Nephron progenitor cell (in vitro differentiated cells): ENCODE measurements at places on chromosomes 13 and 19.

DNA sequence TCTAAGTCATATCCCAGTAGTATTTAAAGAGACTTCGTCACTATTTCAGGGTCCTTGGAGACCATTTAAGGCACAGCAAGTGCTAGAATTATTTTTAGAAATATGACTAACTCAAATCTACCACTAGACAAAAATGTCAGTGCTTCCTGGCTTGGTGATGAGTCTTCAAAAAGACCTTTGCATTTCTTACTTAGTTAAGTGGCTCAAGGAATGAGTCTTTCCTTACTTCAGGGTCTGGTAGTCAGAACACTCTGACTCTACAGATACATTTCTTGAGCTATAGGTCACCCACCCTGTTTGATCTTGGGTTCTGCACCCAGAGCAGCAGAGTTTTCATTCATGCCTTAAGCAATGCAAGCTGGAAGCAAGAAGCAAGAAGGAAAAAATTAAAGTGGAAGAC is 191.0 kb upstream of the HTR2A start:
- DNase-seq: no peak
- H3K36me3 ChIP-seq: no peaks in the 10 kb centered on the region
- H3K4me1 ChIP-seq: no peaks in the 10 kb centered on the region
- H3K27ac ChIP-seq: no peak overlapping the region
- no peak overlapping the region for H3K4me3 ChIP-seq
- H3K27me3 ChIP-seq: no peaks in the 10 kb centered on the region

DNA sequence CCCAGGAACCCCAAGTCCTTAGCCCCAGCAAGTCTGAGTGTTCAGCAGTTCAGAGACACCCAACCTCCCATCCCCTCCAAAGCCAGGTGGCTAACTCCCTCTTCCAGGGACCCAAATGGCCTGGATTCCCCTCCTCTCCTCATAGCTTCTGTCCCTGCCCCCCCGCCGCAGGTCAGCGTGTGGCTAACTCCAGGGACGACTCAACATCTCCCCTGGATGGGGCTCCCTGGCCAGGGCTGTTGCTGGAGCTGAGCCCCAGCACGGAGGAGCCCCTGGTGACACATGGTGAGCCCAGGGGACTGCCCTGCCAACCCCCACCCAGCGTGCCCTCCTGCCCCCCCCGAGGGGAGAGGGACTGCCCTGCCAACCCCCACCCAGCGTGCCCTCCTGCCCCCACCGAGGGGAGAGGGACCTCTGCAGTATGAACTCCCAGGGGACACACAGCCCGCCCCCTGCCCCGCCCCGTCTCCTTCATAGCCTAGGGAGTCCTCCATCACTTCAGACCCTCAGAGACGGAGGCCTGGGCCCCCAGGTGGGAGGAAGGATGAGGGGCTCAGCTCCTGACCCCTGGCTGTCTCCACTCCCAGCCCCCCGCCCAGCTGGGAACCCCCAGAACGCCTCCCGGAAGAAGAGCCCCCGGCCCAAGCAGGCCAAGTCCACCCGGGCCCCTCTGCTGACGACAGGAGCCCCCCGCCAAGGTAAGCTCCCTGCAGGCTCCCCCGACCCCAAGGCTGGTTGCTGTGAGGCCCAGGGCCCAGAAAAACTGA is 1.7 kb downstream of the SSC5D start:
- DNase-seq: no peak
- no peaks in the 10 kb centered on the region for H3K36me3 ChIP-seq
- H3K27me3 ChIP-seq: peaks cover 7% of the 10 kb centered on the region

DNA sequence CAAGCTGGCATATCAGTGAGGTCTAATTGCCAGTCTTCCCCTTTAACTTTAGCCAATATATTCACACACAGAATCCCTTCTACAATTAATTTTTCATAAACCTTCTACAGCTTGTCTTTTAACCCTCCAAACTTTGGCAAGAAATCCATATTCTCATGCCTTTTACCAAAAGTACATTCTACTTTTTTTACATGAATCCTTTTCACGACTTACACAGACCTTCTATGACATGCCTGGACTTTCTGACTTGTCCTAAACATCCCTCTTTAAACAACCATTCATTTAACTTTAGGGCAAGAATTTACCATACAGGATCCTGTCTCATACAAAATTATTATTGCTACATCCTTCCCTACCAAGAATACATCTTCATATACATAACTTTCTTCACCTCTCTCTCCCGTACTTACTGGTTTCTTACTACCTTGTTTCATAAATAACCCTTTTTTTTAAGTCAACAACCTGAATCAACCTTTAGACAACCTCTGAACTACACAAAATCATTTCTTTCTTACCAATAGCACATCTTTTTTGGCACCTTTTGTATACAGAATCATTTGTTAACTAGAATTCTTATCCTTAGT is 23.5 kb downstream of the ZNF544 start:
- H3K27me3 ChIP-seq: peaks cover 8% of the 10 kb centered on the region
- H3K27ac ChIP-seq: no peak overlapping the region
- peaks cover 100% of the 10 kb centered on the region for H3K36me3 ChIP-seq
- H3K4me1 ChIP-seq: no peaks in the 10 kb centered on the region
- H3K4me3 ChIP-seq: no peak overlapping the region
- DNase-seq: no peak

- no peak overlapping the region for H3K27ac ChIP-seq
- peaks cover 7% of the 10 kb centered on the region for H3K36me3 ChIP-seq
- peaks cover 63% of the 10 kb centered on the region for H3K27me3 ChIP-seq
- peak overlapping the region; percentile 85 for H3K4me3 ChIP-seq
- DNase-seq: peak; percentile 99
Measured at GRCh38 chr13:102394158-102395053, 7.4 kb downstream of the FGF14 start.

DNA sequence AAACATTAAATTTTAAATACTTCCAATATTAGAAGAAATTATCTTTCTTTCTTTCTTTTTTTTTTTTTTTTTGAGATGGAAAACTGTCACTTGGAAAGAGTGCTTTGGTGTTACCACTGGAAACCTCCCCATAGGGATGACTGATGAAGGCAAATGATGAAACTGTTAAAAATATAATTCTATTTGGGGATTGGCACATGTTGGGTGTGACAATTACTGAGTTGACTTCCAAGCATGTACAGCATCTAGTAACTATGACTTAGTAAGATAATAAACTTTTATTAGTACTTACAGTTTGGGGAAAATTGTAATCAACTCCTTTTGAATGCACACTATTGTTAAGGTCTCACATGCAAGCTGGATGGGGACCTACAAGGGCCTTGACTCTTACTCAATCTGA is 592.5 kb downstream of the KCTD12 start:
- peaks cover 3% of the 10 kb centered on the region for H3K27me3 ChIP-seq
- H3K36me3 ChIP-seq: no peaks in the 10 kb centered on the region
- H3K4me3 ChIP-seq: no peak overlapping the region
- no peak for DNase-seq

- no peak overlapping the region for H3K4me3 ChIP-seq
- no peaks in the 10 kb centered on the region for H3K36me3 ChIP-seq
- no peak for DNase-seq
- H3K4me1 ChIP-seq: no peaks in the 10 kb centered on the region
- no peaks in the 10 kb centered on the region for H3K27me3 ChIP-seq
- H3K27ac ChIP-seq: no peak overlapping the region
Measured at GRCh38 chr13:74838096-74838495, 643.9 kb downstream of the TBC1D4 start.

DNA sequence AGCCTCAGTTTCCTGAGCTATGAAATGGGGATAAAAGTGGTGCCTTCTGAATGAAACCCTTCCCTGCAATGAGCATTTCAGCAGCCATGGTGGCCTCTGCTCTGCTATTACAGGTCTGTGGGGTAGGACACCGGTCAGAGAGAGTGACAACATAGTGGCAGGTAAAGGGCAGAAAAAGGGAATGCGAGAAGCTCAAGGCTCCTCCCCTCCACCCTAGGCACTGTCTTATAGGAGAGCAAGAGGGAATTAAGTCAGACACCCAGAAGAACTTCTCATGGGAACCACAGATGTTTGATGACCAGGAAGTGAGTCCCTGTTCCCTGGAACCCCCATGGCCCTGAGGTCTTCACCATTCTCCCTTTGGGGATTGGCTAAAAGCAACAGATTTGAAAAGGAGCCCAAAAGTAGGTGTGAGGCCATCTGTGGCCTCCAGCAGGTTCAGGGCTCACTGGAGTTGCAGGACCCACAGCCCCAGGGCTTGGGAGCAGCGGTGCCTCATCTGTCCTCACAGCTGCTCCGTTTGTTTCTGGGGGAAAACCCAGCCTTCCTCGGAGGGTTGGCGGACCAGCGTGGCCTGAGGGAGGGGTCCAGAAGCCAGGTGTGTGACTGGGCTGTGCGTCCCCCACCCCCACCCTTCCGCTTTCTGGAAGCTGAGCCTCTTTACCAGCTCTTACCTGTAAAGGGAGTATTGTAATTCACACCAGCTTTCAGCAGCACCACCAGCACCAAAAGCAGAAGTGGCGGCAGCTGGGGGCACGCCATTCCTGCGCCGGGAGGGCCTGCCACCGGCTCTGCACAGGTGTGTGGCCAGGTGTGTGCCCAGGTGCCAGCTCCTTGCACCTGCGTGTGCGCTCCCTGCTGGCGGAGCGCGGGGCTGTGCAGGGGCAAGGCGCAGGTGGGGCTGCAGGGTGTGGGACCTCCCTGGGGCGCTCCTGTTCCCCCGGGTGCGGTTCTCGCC is 19.4 kb downstream of the IQCN start:
- H3K27ac ChIP-seq: no peak overlapping the region
- H3K4me3 ChIP-seq: no peak overlapping the region
- H3K36me3 ChIP-seq: no peaks in the 10 kb centered on the region
- no peaks in the 10 kb centered on the region for H3K4me1 ChIP-seq
- DNase-seq: no peak
- H3K27me3 ChIP-seq: peaks cover 56% of the 10 kb centered on the region

- H3K27ac ChIP-seq: no peak overlapping the region
- H3K36me3 ChIP-seq: peaks cover 6% of the 10 kb centered on the region
- H3K4me3 ChIP-seq: no peak overlapping the region
- H3K4me1 ChIP-seq: peaks cover 12% of the 10 kb centered on the region
- DNase-seq: no peak
- peaks cover 4% of the 10 kb centered on the region for H3K27me3 ChIP-seq
Measured at GRCh38 chr13:100872761-100873160, 198.2 kb upstream of the TMTC4 start.

DNA sequence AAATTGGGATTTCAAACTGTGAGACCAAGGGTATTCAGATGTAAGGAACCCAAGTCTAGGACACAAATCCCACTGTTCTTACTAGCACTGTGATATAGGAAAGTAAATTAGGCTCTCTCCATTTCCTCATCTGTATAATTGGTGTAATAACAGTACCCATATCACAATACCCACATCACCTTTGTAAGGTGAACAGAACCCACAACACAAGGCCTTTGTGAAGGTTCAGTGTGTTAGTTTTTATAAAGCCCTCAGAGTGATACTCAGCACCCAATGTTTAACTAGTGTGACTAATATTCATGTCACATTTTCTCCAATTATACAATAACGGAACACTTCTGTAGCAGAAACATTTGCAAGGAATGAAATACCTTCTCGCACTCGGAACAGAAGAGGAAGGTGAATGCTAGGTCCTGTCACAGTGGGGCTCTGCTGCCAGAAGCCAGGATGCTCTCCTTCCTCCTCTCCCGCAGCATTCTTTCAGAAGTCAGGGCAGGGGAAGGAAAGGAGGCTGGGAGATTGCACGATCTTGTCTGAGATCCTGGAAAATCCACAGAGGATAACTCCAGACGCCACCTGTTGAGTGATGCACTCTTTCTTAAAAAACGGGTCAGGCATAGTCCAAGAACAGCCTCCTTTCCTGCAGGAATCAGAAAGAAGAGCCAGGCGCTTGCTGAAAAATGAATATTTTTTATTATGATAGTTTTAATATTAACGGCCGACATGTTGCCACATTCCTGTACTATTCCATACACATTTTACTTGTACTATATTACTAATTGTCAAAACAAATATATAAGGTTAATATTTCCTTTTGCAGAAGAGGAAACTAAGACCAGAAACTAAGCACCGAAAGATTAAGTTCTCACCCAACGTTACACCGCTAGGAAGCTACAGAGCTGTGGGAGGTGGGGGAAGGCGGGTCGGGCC is 762 bp downstream of the ZNF45 start:
- peaks cover 13% of the 10 kb centered on the region for H3K4me1 ChIP-seq
- peak overlapping the region; percentile 92 for H3K27ac ChIP-seq
- H3K36me3 ChIP-seq: peaks cover 50% of the 10 kb centered on the region
- no peak for DNase-seq

GRCh38 chr19:3285647-3286176 is 61.3 kb downstream of the CELF5 start:
- no peak for DNase-seq
- no peak overlapping the region for H3K27ac ChIP-seq
- H3K36me3 ChIP-seq: no peaks in the 10 kb centered on the region
- peaks cover 29% of the 10 kb centered on the region for H3K27me3 ChIP-seq
- peaks cover 12% of the 10 kb centered on the region for H3K4me1 ChIP-seq
- H3K4me3 ChIP-seq: peak overlapping the region; percentile 78

- H3K27me3 ChIP-seq: no peaks in the 10 kb centered on the region
- DNase-seq: no peak
- H3K4me3 ChIP-seq: peak overlapping the region; percentile 94
- peaks cover 58% of the 10 kb centered on the region for H3K4me1 ChIP-seq
Measured at GRCh38 chr13:110914081-110914330, 863 bp downstream of the ANKRD10 start.

GRCh38 chr13:41017159-41017558 is 2.0 kb downstream of the ELF1 start:
- no peaks in the 10 kb centered on the region for H3K27me3 ChIP-seq
- H3K4me3 ChIP-seq: no peak overlapping the region
- H3K36me3 ChIP-seq: peaks cover 4% of the 10 kb centered on the region

GRCh38 chr19:11481534-11482383 is 913 bp upstream of the ELAVL3 start:
- H3K4me3 ChIP-seq: peak overlapping the region; percentile 48
- peak; percentile 82 for DNase-seq
- H3K36me3 ChIP-seq: peaks cover 15% of the 10 kb centered on the region
- H3K4me1 ChIP-seq: peaks cover 5% of the 10 kb centered on the region
- no peak overlapping the region for H3K27ac ChIP-seq

DNA sequence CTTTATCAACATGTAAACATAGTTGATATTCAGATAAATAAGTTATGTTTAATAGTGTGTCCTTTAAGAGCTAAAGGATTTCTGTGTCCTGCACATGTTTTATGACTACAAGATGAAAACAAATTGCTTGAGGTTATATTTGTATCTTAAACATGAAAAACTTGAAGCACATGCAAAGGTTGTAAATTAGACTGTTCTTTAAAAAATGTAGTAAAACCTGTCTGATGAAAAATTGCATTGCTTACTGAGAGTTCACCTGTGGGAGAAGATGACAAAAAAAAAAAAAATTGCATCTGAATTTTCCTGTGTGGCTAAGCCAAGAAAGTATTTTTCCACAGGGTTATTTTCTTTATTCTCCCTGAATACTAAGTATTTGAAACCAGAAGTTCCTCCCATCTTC is 25.7 kb upstream of the LMO7 start:
- no peaks in the 10 kb centered on the region for H3K4me1 ChIP-seq
- no peak overlapping the region for H3K27ac ChIP-seq
- H3K4me3 ChIP-seq: no peak overlapping the region
- peaks cover 44% of the 10 kb centered on the region for H3K36me3 ChIP-seq
- no peak for DNase-seq

DNA sequence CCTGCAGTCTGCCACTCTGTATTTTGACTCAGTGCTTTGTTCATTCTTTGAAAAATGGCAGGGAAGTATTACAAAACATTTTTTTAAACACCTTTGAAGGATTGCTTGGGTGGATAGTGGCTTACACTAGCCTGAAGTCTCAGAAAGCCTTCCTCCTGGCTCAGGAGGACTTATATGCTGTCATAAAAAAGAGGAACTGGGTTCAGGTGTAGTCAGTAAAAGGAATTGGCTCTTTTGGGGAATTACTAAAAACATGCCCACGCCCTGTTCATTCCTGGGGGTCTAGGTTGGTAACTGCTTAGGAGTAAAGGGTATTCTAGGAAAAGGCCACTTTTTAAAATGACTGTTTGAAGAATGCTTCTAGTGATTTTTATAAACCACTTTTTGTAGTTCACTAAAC is 186.9 kb downstream of the SHISA2 start:
- no peak overlapping the region for H3K27ac ChIP-seq
- H3K27me3 ChIP-seq: no peaks in the 10 kb centered on the region
- H3K4me1 ChIP-seq: peaks cover 77% of the 10 kb centered on the region
- no peak overlapping the region for H3K4me3 ChIP-seq
